Fibroblast of villous mesenchyme (primary cell): ENCODE measurements at places on chromosomes 7 and 10. TPM values are rescaled to one million over a fixed set of nuclear protein-coding genes. Genes with fewer than 3 reads are reported as not detected.

The COL17A1 gene
- not detected in 2 replicates for total RNA-seq

The NEUROG3 gene
- total RNA-seq, result not detected in 2 replicates

The OAT gene
- total RNA-seq, result 164 and 224 TPM in 2 replicates

The MSS51 gene
- 1.3 TPM in 2 replicates for total RNA-seq

The SORCS1 gene
- not detected in 2 replicates for total RNA-seq

GRCh38 chr7:1232623-1233332 is at the start of gene UNCX:
TSS of gene UNCX (plus strand) at chr7:1232872. CDS start at chr7:1233018, 146 bp downstream.
- no peak for DNase-seq

GRCh38 chr7:149457766-149458165 is 3.1 kb downstream of the ZNF777 start:
- no peak for DNase-seq

GRCh38 chr7:128912281-128912680 is 1.8 kb upstream of the KCP start:
- no peak for DNase-seq

DNA sequence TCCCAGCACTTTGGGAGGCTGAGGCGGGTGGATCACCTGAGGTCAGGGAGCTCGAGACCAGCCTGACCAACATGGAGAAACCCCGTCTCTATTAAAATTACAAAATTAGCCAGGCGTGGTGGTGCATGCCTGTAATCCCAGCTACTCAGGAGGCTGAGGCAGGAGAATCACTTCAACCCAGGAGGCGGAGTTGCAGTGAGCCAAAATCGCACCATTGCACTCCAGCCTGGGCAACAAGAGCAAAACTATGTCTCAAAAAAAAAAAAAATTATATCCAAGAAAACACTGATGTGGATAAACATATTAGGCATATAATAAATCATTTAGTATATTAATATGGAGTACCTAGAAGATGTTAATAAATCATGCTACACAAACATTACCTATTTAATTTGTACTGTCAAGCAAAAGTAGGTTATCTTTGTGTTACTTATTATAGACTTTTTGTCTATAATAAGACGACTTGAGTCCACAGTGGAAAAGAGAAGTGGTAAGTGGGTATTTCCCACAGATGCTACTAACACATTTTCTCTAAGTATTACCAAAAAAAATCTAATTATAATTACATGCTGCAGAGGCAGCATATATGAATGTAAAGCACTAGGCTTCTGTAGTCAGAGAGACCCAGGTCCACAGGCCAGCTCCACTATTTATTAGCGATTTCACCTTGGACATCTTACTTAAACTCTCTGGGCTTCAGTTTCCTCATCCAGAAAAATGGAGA is 34.5 kb downstream of the DNMBP start:
- DNase-seq, result no peak

- peak; percentile 49 for DNase-seq
These were observed 8.9 kb downstream of the FBXL13 start for GRCh38 chr7:103065667-103066066.

- no peak for DNase-seq
These were observed 154.4 kb downstream of the DGKI start for GRCh38 chr7:137692399-137692798.

DNA sequence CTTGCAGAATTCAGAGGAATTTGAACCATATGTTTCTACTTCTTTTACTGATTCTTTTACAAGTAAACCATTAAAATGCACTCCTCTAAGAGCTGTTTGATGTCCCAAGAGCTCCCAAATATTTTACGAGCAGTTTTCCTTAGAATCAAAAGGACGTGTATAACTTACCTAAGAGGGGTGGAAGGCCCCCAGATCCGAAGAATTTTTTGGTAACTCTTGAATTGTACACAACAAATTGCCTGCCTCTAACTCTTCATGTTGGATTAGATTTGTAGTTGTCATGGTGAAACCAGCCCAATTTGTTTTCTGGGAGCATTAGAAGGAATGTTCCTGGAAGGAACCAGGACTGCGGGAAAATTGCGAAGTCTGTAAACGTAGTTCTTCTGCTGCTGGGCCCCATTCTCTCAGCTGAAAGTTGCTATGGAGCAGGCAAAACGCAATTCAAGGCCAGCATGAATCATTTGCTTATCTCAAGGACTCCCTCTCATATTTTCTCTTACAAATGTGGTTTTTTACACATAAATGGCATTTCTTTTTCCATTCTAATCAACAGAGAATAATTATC is 124.8 kb upstream of the TMEM72 start:
- DNase-seq, result peak; percentile 75

DNA sequence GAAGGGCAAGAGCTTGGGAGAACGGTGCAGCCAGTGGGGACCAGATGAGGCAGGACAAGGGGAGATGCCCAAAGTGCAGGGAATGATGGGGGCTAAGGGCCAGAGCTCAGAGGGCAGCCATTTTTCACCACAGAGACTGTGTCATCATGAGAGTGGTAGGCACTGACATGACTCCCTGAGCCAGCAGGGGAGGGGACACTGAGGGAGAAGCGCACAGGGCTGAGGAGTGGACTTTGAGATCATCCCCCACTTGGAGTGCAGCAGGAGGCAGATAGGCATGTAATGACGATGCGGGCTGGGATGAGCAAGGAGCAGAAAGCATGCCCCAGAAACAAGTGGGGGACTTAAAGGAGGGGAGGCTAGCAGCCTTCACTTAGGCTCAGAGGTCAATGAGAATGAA is 5.2 kb upstream of the SMKR1 start:
- no peak for DNase-seq

DNA sequence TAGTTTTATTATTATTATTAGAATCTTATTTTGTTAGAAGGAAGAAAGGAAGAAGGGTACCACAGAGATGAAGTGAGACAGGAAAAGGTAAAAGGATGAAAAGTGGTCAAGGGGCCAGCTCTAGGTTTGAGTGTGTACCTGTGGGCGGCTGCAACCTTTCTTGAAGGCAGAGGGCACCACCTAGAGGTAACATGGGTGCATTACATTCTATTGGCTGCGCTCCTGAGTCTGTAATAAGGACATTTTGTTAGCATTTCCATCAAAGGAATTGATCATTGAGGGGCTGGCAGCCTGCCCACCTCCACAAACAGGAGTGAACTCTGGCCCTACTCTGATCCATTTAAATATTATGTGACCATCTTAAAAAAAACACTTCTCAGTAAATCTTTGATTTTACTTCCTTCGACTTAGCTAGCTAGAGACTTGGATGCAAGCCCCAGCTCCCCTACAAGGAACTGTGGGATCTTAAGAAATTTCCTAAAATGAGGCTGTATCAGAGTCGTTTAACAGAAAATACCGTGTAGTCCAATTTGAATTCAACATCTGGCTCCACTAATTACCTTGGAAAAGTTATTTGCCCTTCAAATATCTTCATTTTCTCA is 610.4 kb downstream of the IPMK start:
- peak; percentile 60 for DNase-seq

- peak; percentile 61 for DNase-seq
These were observed 21.6 kb downstream of the NT5C3A start for GRCh38 chr7:33040803-33041516.

GRCh38 chr7:158082761-158083160 is 504.9 kb downstream of the PTPRN2 start:
- no peak for DNase-seq

- no peak for DNase-seq
These were observed 14.4 kb downstream of the WDFY4 start for GRCh38 chr10:48699011-48699627.

GRCh38 chr7:81014908-81015307 is 96.1 kb upstream of the SEMA3C start:
- no peak for DNase-seq

DNA sequence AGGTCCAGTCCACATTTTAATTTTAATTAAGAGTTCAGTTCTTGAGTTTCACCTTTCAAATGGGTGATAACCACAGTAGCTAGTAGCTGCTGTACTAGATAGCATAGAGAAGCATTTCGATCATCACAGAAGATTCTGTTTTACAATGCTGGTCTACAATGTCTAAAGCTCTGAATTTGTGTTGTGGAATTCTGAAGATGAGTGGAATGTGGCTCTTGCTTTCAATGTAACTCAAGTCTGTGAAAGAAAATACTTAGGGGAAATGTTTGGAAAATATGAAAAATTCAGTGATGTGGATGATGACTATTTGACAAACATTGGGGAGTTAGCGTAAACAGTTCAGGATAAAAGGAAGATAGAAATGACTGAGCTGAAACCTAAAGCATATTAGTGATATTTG is 139.4 kb downstream of the GNAT3 start:
- DNase-seq, result peak; percentile 44

GRCh38 chr10:68576118-68576517 is 16.0 kb downstream of the TET1 start:
- no peak for DNase-seq

DNA sequence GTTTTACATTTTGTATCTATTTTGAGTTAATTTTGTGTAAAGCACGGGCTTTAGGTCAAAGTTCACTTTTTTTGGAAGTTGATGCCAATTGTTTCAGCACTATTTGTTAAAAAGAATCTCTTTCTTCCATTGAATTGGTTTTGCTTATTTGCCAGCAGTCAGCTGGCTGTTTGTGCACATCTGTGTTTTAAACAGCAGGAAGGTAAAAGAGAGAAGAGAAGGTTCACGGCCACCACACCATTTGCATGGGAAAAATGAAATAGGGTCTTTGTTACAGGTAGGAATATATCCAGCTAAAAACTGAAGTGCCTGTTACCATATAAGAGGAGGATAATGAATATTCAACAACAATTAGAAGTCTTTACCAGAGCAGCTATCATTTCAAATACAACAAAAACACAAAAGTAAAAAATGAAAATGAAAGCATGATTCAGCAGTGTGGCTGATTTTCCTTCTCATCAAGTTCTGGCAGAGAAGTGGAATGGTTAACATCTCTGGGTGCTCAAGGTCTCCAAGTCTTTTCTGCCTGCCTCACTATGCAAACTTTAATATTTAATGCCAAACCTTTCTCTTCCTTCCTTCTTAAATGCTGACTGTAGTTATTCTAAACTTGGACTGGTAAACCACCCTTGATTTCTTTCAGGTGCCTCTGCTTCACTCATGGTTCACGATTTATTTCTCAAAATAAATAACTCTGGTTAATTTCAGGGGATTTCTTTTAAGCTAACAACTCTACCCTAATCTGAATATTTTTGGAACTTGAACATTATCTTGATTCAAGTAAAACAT is 841.5 kb downstream of the GRM8 start:
- DNase-seq, result no peak

- DNase-seq, result peak; percentile 6
These were observed 45.9 kb upstream of the PAPSS2 start for GRCh38 chr10:87613751-87614150.

DNA sequence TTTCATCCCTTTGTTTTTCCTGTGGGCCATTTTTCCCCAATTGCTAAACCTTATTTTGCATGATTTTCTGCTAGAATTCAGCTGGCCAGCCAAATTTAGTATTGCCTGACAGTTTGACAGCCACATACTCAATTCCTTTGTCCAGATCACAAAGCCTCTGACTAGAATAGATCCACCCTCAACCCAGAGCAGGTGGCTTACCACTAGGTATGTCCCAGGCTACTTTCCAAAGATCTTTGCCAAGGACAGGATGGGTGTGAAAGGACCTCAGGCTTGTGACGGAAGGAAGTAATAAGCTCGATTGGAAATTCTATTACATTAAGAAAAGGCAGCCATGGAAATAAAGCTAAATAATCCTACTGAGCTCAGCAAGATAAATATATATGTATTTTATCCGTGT is 50.6 kb upstream of the AGK start:
- no peak for DNase-seq

GRCh38 chr10:130495116-130495862 is 359.1 kb downstream of the GLRX3 start:
- DNase-seq, result no peak

GRCh38 chr10:123804716-123805115 is 86.9 kb downstream of the CPXM2 start:
- DNase-seq, result peak; percentile 14

GRCh38 chr10:84607523-84607922 is 279.1 kb downstream of the CCSER2 start:
- DNase-seq, result no peak

DNA sequence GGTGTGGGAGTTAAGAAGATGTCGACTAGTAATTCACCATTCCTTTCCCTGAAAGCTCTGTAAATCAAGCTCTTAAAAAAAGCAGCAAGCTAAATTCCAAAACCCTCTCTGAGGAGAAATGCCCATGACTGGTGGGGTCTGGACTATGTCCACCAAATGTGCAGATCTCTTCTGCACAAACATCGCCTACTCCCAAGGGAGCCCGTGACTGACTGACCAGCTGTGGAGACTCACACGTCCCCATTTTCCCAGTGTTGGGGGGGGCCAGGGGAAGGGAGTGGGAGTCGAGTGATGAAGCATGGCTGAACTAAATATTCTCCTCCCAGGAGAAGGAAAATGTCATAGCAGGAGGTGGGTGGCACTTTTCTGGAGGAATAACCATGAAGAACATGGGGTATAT is 164.1 kb upstream of the HPS1 start:
- peak; percentile 58 for DNase-seq

DNA sequence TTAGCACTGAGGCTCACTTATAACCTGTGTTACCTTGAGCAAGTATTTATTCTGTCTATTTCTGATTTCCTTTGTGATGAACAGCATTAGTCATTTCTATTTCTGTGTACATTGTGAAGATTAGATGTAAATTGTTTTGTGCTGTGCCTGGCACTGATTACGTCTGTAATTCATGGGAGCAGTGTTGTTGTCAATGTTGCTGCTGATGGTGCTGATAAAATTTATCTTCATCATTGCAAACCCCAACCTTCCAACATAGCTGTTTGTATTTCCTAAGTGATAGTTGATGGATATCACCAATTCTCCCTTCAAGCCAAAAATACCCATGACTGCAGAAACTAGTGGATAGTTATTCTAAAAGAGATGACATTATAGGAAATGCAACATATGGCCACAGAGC is 400.5 kb upstream of the GRM3 start:
- DNase-seq, result no peak

DNA sequence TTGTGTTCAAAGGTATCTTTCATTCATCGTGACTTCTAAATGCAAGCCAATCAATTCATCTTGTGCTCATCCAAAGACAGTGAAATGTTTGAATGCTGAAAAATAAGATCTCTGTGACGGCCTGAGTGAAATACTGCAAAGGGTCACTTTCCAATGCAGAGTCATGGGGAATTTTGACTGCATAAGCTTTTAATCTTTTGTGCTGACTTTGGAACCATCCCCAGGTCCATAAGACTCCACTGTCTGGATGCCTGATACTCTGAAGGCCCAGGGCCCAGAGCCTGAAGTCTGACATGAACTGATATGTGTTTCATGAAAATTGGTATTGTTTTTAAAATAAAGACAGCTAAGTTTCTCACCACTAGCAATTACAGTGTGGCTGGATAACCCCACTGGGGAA is 39.0 kb downstream of the PPP1R3C start:
- no peak for DNase-seq
